ENCODE measurements at places on chromosomes 7 and 10. TPM values are rescaled to one million over a fixed set of nuclear protein-coding genes. Genes with fewer than 3 reads are reported as not detected.

GRCh38 chr7:85004402-85004801 is 182.5 kb downstream of the SEMA3D start:
- peak overlapping the region; percentile 66 for H3K27ac ChIP-seq
- H3K4me3 ChIP-seq = no peak overlapping the region
- H3K27me3 ChIP-seq = no peaks in the 10 kb centered on the region
- peaks cover 2% of the 10 kb centered on the region for H3K36me3 ChIP-seq
- DNase-seq = peak; percentile 76
- peaks cover 75% of the 10 kb centered on the region for H3K4me1 ChIP-seq

- H3K4me1 ChIP-seq = no peaks in the 10 kb centered on the region
- H3K27me3 ChIP-seq = no peaks in the 10 kb centered on the region
- no peaks in the 10 kb centered on the region for H3K36me3 ChIP-seq
- H3K4me3 ChIP-seq = no peak overlapping the region
Measured at GRCh38 chr10:83301732-83302131, 837.6 kb upstream of the GHITM start.

DNA sequence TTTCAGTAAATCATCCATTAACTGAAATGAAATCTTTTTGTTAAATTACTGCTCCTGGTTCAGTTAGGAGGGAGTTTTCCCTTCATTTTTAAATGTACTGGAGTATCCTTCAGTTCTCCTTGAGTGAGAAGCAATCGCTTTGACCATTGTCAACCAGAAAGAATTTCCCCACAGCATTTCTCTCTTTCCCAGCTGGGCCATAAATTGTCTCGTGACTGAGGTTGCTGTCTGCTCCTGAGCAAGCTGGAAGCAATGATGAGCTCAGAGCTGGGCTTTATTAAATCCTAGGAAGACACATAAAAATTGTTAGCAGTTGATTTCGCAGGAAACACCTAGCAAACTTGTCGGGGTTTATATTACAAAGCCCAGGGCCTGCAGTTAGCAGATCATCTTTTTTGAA is 102.0 kb upstream of the INSYN2A start:
- H3K27me3 ChIP-seq = no peaks in the 10 kb centered on the region
- H3K4me1 ChIP-seq = no peaks in the 10 kb centered on the region
- no peaks in the 10 kb centered on the region for H3K36me3 ChIP-seq
- no peak for DNase-seq
- no peak overlapping the region for H3K27ac ChIP-seq

DNA sequence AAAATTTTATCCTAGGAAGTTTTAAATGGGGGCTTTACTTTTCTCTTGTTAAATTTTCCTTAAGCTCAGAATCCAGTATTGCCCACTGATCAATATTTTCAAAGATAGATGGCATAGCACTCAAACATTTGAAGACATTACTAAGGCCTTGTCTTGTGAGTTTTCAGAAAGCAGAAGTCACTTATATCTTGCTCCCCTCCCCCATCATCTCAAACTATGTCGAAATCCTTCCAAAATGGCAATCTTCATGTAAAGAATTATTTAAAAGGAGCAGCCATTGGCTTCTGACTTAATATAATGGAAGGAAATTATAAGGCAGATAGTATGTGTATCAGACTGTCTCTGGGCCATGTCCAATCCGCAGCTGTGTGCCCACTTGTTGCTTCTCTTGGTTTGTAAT is 553.5 kb upstream of the C7orf33 start:
- H3K27ac ChIP-seq = no peak overlapping the region
- H3K36me3 ChIP-seq = no peaks in the 10 kb centered on the region
- no peaks in the 10 kb centered on the region for H3K4me1 ChIP-seq

DNA sequence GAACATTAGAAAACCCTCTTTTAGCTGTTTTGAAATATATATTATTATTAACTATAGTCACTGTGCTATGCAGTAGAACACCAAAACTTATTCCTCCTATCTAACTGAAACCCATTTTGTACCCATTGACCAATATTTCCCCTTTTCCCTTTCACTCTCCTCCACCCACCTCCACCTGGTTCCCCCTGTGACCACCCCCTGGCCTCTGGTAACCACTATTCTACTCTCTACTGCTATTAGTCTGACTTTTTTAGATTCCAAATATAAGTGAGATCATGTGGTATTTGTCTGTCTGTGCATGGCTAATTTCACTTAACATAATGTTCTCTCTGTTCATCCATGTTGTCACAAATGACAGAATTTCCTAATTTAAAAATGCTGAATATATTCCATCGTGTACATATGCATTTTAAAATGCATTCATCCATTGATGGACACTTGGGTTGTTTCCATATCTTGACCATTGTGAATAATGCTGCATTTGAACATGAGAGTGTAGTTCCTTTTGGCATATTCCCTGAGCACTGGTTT is 18.7 kb downstream of the TBC1D12 start:
- peaks cover 6% of the 10 kb centered on the region for H3K36me3 ChIP-seq
- no peak for DNase-seq
- H3K4me3 ChIP-seq = no peak overlapping the region
- H3K4me1 ChIP-seq = peaks cover 43% of the 10 kb centered on the region
- no peaks in the 10 kb centered on the region for H3K27me3 ChIP-seq
- no peak overlapping the region for H3K27ac ChIP-seq

DNA sequence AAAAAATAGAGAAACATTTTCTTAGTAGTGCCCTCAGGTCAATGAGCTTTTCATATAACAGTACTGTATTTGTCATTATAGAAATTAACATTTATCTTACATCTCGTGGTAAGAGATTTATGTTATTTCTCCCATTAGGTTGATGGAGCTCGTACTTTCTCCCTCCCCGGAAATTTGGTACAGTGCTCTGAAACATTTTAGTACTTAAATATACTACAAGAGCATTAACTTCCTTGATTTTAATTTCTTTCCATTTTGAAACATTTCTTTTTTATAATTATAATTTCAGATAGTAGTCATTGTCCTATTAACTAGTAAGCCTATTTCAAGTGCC is 205.4 kb downstream of the MBL2 start:
- H3K36me3 ChIP-seq = peaks cover 2% of the 10 kb centered on the region
- peaks cover 8% of the 10 kb centered on the region for H3K4me1 ChIP-seq
- no peak for DNase-seq
- H3K4me3 ChIP-seq = no peak overlapping the region

DNA sequence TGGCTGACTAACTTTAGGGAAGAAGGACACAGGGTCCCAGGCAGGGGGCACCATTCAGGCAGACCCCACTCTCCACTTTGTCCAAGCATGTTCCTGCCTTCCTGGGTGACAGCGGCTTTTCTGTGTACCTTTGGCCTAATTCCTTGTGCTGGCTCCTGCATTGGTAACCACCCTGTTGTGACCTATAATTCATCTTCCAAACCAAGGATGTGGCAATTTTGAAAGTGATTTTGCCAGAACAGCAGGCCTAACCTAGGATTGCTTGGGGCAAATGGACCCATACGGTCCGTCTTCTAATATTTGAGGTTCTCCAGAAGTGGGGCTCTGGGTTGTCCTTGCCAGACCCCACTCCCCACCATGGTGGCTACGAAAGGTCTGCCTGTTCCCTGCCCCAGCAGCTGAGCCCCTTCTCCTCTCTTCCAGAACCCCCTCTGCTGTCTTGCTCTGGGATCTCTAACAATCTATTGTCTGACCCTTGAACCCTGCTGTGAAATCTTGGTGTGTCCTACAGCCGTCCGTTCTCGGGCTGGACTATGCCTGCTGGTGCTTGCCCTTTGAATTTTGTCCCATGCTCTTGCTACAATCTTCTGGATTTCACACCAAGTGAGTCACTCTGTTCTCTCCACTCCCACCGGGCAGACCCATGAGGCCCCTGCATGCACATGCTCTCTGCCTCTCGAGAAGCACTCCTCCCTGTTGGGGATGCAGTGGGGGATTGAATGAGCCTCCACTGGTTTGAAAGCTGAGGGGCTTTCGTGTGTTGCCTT is 316.0 kb downstream of the CXCL12 start:
- peaks cover 13% of the 10 kb centered on the region for H3K4me1 ChIP-seq
- H3K27ac ChIP-seq = no peak overlapping the region
- peaks cover 3% of the 10 kb centered on the region for H3K27me3 ChIP-seq
- H3K4me3 ChIP-seq = no peak overlapping the region

DNA sequence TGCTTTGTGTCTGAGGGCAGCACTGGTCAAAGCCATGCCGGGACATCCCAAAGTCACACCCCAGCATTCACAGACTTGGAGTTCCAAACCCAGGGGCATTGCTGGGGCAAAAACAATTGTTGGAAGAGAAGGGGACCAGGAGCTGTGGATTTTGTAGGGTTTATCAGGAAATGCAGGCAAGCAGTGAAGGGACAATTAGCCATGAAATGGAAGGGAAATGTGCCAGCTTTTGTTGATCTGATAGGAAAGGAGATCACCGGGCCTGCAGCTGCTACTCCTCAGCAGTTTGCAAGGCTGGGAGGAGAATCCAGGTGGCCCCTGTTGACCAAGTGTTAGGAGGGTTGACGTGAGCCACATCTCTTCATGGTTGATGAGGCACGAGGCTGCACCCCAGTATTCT is 2.5 kb upstream of the BRI3 start:
- no peak overlapping the region for H3K4me3 ChIP-seq
- H3K4me1 ChIP-seq = peaks cover 22% of the 10 kb centered on the region
- no peak for DNase-seq
- H3K27me3 ChIP-seq = no peaks in the 10 kb centered on the region

- no peak overlapping the region for H3K27ac ChIP-seq
- peaks cover 2% of the 10 kb centered on the region for H3K4me1 ChIP-seq
- H3K36me3 ChIP-seq = no peaks in the 10 kb centered on the region
- H3K27me3 ChIP-seq = peaks cover 61% of the 10 kb centered on the region
- peak overlapping the region; percentile 14 for H3K4me3 ChIP-seq
Measured at GRCh38 chr7:113085781-113086390, 741 bp downstream of the GPR85 start.

- no peaks in the 10 kb centered on the region for H3K27me3 ChIP-seq
- no peak overlapping the region for H3K4me3 ChIP-seq
- DNase-seq = no peak
- peaks cover 9% of the 10 kb centered on the region for H3K4me1 ChIP-seq
Measured at GRCh38 chr7:108120196-108120595, 10.0 kb downstream of the LAMB4 start.

DNA sequence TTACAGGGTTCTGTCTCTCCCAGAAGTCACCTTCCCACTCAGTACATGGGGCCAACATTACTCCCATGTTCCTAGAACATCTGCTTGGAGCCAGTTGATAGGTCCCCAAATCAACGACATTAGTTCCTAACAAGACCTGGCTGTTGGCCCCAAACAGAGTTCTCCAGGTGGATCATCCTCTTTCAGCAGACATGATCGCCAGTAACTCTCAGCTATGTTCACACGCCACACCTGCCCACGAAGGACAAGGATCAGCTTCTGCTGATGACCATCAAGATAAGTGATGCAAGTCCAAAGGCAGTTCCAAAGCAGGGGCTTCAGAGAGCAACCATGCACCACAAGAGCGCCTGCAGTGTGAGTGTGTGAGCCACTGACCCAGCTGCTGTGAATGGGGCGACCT is 11.0 kb downstream of the ZNF777 start:
- H3K27me3 ChIP-seq = no peaks in the 10 kb centered on the region
- peak; percentile 38 for DNase-seq
- H3K4me1 ChIP-seq = no peaks in the 10 kb centered on the region
- peaks cover 68% of the 10 kb centered on the region for H3K36me3 ChIP-seq
- H3K4me3 ChIP-seq = no peak overlapping the region

GRCh38 chr7:87036985-87037384 is 22.5 kb downstream of the ELAPOR2 start:
- peaks cover 12% of the 10 kb centered on the region for H3K4me1 ChIP-seq
- H3K27me3 ChIP-seq = no peaks in the 10 kb centered on the region
- no peak overlapping the region for H3K27ac ChIP-seq
- no peak for DNase-seq
- H3K4me3 ChIP-seq = no peak overlapping the region

- H3K4me3 ChIP-seq = no peak overlapping the region
- H3K27me3 ChIP-seq = peaks cover 5% of the 10 kb centered on the region
- H3K4me1 ChIP-seq = no peaks in the 10 kb centered on the region
- no peaks in the 10 kb centered on the region for H3K36me3 ChIP-seq
Measured at GRCh38 chr10:96238646-96239623, 32.4 kb downstream of the BLNK start.

GRCh38 chr10:113475381-113475807 is 77.5 kb upstream of the HABP2 start:
- peaks cover 1% of the 10 kb centered on the region for H3K36me3 ChIP-seq
- DNase-seq = peak; percentile 8
- H3K27me3 ChIP-seq = peaks cover 14% of the 10 kb centered on the region
- H3K4me3 ChIP-seq = no peak overlapping the region
- H3K4me1 ChIP-seq = peaks cover 5% of the 10 kb centered on the region

- peaks cover 54% of the 10 kb centered on the region for H3K4me1 ChIP-seq
- H3K27ac ChIP-seq = peak overlapping the region; percentile 92
- H3K36me3 ChIP-seq = no peaks in the 10 kb centered on the region
- peak; percentile 90 for DNase-seq
- H3K4me3 ChIP-seq = peak overlapping the region; percentile 85
Measured at GRCh38 chr7:151631953-151632749, 112.5 kb upstream of the RHEB start.

GRCh38 chr10:33715303-33715975 is 381.0 kb upstream of the NRP1 start:
- H3K4me1 ChIP-seq = no peaks in the 10 kb centered on the region
- no peak overlapping the region for H3K4me3 ChIP-seq
- peaks cover 3% of the 10 kb centered on the region for H3K27me3 ChIP-seq

DNA sequence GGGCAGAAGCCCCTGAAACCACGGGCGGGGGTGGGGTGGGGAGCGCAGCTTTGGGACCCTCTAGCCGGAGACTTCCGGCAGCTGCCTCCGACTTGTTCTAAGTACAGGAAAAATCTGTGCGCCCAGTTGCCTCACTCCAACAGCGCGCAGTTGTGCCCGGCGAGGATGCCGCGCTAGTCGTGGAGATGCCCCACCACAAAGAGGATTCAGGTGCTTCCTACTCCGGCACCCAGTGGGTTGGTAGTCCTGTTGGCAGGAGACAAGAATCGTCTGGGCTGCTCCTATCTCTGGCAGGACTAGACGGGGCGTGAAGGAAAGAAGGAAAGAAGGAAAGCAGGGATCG is 465 bp upstream of the NPY start:
- H3K27ac ChIP-seq = no peak overlapping the region
- DNase-seq = no peak
- H3K27me3 ChIP-seq = peaks cover 28% of the 10 kb centered on the region
- no peak overlapping the region for H3K4me3 ChIP-seq

- no peak for DNase-seq
- H3K4me3 ChIP-seq = no peak overlapping the region
- no peaks in the 10 kb centered on the region for H3K27me3 ChIP-seq
Measured at GRCh38 chr7:80869821-80870751, 48.8 kb downstream of the SEMA3C start.

The MMD2 gene
- total RNA-seq = not detected

The PPP1R17 gene
- not detected for total RNA-seq

The CTAGE8 gene
- not detected for total RNA-seq

The TFEC gene
- not detected for total RNA-seq

The FEZF1 gene
- not detected for total RNA-seq

The KCP gene
- 0.55 TPM for total RNA-seq

The MNX1 gene
- total RNA-seq = not detected

The TBRG4 gene
- total RNA-seq = 60.0 TPM

The NUDT1 gene
- 14.8 TPM for total RNA-seq

The LRRC17 gene
- 12.5 TPM for total RNA-seq

The GRID1 gene
- 0.11 TPM for total RNA-seq

The FAM25C gene
- not detected for total RNA-seq

The PTPRZ1 gene
- 0.38 TPM for total RNA-seq

Measured in osteocyte (in vitro differentiated cells).